Panc1 (cell line): ENCODE measurements at places on chromosomes 2 and 18. TPM values are rescaled to one million over a fixed set of nuclear protein-coding genes. Genes with fewer than 3 reads are reported as not detected.

DNA sequence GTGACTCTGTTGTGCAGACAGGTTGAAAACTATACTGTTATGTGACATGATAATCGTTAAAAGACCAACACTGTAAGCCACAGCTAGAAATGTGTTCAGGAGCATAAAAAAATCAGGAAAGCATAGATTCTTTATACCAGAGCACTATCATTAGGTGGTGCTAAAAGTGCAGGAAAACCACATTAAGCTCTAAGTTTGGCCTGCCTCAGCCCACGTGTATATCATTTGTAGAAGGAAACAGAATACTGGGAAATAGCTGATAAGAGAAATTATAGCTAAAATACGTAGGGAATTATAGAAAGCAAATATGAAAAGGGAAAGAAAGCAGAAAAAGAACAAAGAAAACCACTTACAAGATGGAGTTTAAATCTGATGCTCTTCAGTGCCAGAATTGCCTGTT is 26.5 kb upstream of the C2orf74 start:
- DNase-seq = peak; percentile 20

CFC1 gene
- total RNA-seq = not detected

SGPP2 gene
- 0.05 TPM for total RNA-seq

INPP4A gene
- 22.9 TPM for total RNA-seq
